Immature natural killer cell (primary cell): ENCODE measurements at places on chromosomes 4 and X. TPM values are rescaled to one million over a fixed set of nuclear protein-coding genes. Genes with fewer than 3 reads are reported as not detected.

Gene MAGEE2
- polyA plus RNA-seq, result not detected

- DNase-seq, result no peak
Observed at GRCh38 chrX:28756647-28757046, 169.4 kb downstream of the IL1RAPL1 start.

Gene GUCY1B1
- 7.8 TPM for polyA plus RNA-seq

Gene WDR17
- polyA plus RNA-seq, result not detected

- no peak for DNase-seq
Observed at GRCh38 chr4:180028682-180029081, 2214.5 kb upstream of the TENM3 start.

DNA sequence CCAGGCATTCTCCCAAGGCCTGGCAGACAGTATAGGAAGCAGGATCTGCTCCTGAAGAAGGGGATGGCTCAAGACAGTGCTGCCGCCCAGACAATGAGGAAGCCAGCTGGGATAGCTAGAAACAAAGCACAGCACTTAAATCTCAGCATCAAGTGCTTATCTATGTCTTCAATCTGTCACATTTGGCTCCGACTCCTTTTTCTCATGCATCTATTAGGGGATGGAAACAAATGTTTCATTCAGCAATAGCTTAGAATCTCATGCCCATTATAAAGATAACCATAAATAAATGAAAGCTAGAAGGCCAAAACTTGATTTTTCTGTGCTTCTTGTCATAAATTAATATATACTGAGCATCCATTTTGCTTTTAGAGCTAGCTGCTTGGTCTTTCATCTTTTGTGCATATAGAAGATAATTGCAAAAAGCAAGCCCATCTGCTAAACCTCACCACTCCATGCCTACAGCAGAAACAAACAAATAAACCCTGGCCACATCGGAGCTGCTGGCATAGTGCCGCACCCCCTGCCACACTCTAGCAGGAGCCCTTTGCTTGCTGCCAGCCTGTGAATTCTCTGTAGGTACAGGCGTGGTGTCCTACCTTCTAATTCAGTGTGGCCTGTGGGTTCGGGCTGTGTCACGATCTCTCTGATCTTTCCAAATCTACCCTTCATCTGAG, 75.9 kb downstream of the AASDH start:
- DNase-seq, result no peak
